Activated T-cell treated with anti-CD3 and anti-CD28 coated beads, Interleukin-2, amount 50 U/mL, for 72 hours (primary cell): ENCODE measurements at places on chromosomes 2 and 18. TPM values are rescaled to one million over a fixed set of nuclear protein-coding genes. Genes with fewer than 3 reads are reported as not detected.

GRCh38 chr2:77484026-77484425, 38.1 kb downstream of the LRRTM4 start:
- no peak for DNase-seq

GRCh38 chr2:16188261-16188890, 248.0 kb downstream of the MYCN start:
- no peak for DNase-seq

The FASTKD2 gene
- 26.6 TPM for total RNA-seq

GRCh38 chr2:219426068-219426443, 7.9 kb downstream of the DES start:
- DNase-seq, result no peak

The SPP2 gene
- not detected for total RNA-seq

The VWA3B gene
- 0.21 TPM for total RNA-seq

- DNase-seq, result no peak
Measured at GRCh38 chr18:48992791-48993555, 42.2 kb upstream of the SMAD7 start.

DNA sequence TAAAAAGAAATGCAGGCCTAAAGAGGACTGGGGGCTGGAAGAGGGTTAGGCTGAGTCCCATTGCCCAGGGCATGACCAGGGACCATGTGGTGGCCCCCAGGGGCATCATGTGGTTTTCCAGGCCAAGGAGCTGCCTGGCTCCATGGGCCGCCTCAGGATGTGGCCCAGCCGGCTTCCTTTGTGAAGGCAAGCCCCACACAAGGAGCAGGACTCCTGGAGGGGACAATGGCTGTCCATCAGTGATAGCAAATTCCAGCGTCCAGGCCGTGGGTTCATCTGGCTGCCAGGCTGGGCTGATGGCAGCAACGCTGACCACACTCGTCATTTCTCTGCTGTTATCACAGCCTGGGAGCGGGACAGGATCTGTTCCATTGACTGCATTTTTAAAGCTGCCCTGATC, 82.5 kb downstream of the GBX2 start:
- no peak for DNase-seq

- no peak for DNase-seq
Measured at GRCh38 chr2:187532333-187533120, 21.7 kb downstream of the TFPI start.

The LOXHD1 gene
- total RNA-seq, result 0.07 TPM

DNA sequence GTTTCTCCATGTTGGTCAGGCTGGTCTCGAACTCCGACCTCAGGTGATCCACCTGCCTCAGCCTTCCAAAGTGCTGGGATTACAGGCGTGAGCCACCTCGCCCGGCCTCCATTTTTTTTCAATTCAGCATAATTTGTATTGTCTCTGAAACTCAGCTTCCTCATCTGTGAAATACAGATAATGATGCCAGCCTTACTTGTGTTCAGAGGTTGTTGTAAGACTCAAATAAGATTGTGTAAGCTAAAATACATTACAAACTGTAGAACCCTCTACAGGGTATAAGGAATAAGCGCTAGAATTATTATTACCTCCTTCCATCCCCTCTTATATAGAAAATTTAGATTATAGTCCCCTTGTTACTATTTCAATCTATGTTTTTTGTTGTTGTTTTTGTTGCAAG, 24.8 kb upstream of the STARD7 start:
- DNase-seq, result no peak

The CNDP2 gene
- total RNA-seq, result 212 TPM

- no peak for DNase-seq
Measured at GRCh38 chr2:82730811-82731210, 1728.3 kb downstream of the SUCLG1 start.

GRCh38 chr2:37587817-37588216, 83.6 kb downstream of the CDC42EP3 start:
- no peak for DNase-seq

The GALNT14 gene
- total RNA-seq, result 0.67 TPM

- no peak for DNase-seq
Measured at GRCh38 chr2:177093371-177093770, 119.2 kb upstream of the HNRNPA3 start.

GRCh38 chr18:10241579-10241978, 212.9 kb upstream of the APCDD1 start:
- DNase-seq, result no peak

The TMEM163 gene
- 0.12 TPM for total RNA-seq

DNA sequence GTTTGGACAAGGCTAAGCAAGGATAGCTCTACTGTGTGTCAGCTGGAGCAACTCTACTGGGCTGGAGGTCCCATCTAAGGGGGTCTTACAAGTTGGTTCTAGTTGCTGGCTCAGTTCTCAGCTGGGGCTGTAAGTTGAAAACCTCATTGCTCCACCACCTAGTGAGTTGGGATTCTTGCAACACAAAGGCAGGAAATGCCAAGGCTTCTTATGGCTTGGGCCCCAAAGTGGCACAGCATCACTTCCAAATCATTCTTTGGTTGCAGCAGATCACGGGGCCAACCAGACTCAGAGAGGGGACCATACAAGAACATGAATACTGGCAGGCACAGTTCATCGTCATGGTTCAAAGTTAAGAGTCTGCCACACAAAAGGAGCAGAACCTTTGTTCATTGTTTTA, 332.7 kb downstream of the LRRTM1 start:
- DNase-seq, result no peak

DNA sequence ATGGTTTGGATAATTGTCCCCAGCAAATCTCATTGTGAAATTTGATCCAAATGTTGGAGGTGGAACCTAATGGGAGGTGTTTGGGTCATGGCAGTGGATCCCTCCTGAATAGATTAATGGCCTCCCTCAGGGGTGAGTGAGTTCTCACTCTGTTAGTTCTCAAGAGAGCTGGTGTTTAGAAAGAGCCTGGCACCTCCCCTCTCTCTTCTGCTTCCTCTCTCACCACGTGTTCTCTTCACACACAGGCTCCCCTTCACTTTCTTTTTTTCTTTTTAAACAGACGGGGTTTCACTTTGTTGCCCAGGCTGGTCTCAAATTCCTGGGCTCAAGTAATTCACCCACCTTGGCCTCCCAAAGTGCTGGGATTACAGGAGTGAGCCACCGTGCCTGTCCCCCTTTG, 111.6 kb upstream of the LTBP1 start:
- DNase-seq, result no peak

The NEB gene
- total RNA-seq, result 1.1 TPM

The TLX2 gene
- 1.4 TPM for total RNA-seq

The TUBB8B gene
- total RNA-seq, result not detected

GRCh38 chr2:101882769-101883307, 108.9 kb upstream of the IL1R2 start:
- no peak for DNase-seq

The B4GALT6 gene
- 2.8 TPM for total RNA-seq

DNA sequence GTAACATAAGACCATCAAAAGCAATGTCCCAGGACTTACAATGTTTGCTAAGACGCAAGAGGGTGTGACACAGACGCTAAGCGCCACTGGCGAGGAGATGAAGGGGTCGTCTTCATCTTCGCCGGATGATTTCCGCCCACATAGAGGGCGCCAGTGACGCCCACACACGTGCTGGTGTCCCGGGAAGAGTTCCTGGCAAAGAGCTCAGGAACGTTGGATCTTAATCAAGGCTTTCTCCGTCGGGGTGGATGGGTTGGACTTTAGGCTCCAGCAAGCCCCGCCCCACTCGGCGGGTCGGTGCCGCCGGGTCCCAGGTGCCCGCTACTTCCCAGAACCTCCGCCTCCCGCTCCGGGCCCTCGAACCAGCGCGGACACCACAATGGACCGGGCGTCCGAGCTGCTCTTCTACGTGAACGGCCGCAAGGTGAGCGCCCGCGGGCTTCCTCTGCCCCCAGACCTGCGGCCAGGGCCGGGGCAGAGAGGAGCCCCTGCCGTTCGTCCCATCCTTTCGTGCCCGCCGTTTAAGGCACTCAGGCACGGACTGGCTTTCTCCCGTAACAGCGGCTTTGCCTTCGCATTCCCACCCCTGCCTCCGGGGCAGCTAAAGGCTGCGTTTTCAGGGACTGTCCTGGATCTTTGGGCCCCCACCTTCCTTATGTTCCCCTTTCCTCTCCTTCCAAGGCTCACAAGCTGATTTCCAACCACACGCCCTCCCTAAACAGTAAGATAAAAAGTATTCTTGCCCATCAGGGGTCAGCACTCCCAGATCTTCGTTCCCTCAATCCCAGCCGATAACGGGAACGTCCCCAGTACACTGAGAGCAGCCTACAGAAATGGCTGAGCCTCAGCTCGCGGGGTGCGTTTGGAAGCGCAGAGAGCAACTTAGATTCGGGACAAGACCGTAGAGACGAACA, at the start of gene AOX1:
Gene AOX1 (plus strand): TSS at position 285 of the 914 bp plus-strand sequence. CDS start 95 bp downstream, at position 380.
- peak; percentile 26 for DNase-seq

- no peak for DNase-seq
Measured at GRCh38 chr2:116952254-116952653, 862.2 kb upstream of the DDX18 start.

The KLHL14 gene
- 0.05 TPM for total RNA-seq

GRCh38 chr2:191885650-191886049, 38.8 kb upstream of the CAVIN2 start:
- DNase-seq, result no peak

DNA sequence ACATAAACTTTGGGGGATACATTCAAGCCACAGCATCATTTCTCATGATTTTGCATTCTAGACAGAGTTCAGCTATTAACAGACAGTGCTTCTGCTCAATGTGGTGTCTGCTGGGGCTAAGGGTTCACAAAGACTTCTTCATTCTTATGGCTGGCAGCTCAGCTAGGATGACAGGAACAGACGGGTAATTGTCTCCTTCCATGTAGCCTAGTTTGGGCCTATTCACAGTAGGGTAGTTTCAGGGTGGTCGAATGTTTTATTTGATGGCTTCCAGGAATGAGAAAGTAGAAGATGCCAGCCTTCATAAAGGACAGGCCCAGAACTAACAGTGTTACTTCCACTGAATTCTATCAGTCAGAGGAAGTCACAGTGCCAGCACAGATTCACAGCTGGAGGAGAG, 26.0 kb upstream of the BCL2L11 start:
- DNase-seq, result no peak

DNA sequence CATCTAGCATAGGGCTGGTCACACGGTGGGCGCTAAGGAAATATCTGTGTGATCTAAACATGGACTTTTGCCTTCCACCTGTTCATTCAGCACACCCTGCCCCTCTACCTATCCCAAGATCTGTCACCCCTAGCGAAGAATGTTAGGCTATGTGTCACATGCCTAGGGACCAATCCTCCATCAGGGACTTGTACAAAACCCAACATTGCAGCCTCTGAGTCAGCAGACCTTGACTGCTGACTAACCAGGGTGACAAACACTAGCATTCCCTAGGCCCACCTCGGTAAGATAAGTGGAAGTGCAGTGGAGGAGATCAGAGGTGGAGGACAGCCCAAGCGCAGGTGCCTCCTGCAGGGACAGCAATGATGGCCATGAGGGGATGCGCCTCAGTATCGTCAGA, 99.2 kb downstream of the SOX11 start:
- DNase-seq, result no peak

The FAM124B gene
- 0.31 TPM for total RNA-seq

The SH3RF3 gene
- 1.2 TPM for total RNA-seq

The CHST10 gene
- 7.5 TPM for total RNA-seq

DNA sequence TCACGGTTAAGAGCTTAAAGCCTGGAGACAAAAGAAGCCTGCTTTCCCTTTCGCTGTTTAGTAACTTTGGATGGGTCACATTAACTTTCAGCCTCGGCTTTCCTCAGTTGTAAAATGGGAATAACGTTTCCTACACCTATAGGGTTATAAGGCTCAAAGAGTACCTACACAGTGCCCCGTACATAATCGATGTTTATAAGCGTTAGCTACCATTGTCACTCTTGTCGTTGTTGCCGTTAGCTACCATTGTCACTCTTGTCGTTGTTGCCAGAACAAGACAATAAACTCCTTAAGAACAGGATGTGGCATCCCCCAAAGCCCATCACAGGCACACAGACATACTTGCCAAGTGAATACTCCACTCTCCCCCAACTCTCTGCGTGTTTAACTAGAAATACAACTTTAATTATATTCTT, 901 bp upstream of the MFSD6 start:
- DNase-seq, result peak; percentile 42

The LBH gene
- total RNA-seq, result 129 TPM
